BJ (cell line): ENCODE measurements at places on chromosomes 4 and X.

DNA sequence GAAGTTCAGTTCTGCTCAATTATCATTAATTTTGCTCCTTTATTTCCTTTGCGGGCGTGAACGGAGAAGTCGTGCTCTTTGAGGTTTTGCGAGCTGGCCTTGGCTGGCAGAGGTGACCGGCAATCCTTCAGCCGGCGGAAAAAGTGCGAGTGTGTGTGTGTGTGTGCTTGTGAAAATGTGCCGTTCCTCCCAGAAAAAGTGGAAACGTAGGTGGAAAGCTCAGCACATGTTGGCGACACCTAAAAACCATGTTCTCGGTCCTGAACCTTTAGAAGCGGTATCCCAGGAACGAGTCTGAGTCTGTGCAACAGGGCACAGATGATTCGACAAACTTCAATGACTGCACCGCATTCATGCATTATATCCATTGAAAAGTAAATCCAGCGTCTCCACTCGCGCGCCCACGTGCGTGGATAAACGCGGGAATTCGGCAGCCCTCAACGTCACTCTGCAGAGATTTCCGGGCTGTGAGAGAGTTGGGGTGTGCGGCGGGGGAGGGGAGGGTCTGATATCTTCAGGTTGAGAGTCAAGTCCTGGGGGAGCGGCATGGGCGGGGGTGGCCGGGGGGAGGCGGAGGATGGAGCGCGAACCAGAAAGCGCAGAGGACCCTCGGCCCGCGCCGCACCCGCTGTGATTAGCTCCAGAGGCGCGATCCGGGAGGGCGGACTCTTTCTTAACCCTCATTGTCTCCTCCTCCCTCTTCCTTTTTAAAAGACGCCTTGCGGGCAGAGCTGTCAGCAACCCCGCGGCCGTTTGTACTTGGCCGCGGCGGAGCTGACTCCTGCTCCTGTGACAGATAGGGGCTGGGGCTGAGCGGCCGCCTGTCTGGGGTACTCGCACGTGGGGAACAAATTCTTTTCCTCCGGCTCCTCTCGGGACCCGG lies at the start of gene SHISA3:
TSS of gene SHISA3 (plus strand) at position 737 of the 883 bp plus-strand sequence. CDS start 569 bp downstream, outside the sequence.
- no peak for DNase-seq

GRCh38 chrX:9710332-9710731 lies 55.3 kb downstream of the GPR143 start:
- no peak for DNase-seq

DNA sequence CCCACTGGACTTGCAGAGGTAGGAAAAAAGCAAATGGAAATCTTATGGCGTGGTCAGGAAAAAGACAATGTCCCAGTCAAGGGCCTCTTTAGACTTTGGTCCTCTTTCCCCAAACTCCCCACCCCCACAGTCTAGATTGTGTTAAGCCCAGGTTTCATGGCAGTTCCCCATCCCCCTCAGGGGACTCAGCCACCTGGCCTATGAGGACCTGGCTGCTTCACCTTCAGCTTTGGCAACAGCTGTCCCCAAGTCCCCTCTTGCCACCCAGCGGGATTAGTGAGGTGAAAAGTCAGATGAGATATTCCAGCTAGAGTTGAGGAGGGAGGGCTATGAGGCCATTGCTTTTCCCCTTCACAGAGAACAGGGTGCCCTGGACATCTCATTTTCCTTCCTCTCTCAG lies 457 bp downstream of the RIPPLY1 start:
- no peak for DNase-seq

DNA sequence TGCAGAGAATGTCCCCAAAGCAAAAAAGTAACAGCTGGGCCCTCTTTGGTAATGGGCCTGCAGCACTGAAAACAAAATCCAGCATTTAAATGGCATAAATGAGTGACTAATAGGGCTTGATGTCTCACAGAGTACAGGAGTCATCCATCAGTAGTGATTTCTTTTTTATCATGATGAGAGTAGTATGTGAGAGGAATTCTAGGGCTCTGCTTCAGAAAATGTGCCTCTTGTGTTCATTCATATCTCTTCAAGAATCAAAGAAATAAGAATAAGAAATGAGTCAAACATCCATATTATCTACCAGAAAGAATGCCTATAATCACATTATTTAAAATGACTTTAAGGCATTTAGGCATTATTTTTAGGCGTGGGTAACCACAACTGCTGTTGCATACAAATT lies 792.9 kb upstream of the HTR2C start:
- no peak for DNase-seq

DNA sequence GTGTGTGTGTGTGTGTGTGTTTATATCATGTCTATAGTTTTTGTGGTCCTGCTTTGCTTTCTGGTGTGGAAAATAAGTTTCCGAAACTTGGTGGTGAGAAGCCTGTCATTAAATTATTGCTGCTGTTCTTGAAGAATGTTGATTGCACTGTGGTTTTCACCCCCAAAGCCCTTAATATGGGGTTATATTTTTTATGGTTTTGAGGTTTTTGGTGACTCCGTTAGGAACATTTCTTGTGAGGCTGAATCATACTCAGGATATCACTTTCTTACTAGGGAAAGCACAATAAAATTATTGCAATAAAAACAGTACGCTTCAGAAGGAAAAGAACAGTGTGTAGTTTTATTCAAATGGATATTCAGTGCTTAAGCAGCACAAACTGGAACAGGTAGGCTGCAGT lies 539.1 kb upstream of the MAGEB18 start:
- no peak for DNase-seq

DNA sequence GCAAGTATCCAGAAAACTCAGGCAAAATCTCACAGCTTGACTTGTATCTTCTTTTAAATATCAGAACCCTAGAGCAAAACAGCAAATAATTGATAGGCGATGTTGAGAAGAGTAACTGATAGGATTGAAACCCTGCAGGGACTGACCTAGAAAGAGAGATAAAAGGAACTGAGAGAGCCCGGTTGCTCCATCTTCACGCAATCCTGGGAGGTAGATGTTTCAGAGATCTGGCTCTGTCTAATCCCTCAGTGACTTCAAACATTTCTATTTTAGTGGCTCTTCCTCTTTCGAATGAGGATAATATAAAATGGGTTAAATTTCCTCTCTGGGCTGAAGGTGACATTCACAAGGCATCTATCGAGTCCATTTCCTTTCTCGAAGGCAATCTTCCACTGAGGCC lies 39.3 kb upstream of the RPL34 start:
- no peak for DNase-seq

GRCh38 chr4:146349306-146349705 lies 135.0 kb downstream of the REELD1 start:
- no peak for DNase-seq

- no peak for DNase-seq
These were observed 216.8 kb downstream of the FBXO8 start for GRCh38 chr4:174066611-174067205.

DNA sequence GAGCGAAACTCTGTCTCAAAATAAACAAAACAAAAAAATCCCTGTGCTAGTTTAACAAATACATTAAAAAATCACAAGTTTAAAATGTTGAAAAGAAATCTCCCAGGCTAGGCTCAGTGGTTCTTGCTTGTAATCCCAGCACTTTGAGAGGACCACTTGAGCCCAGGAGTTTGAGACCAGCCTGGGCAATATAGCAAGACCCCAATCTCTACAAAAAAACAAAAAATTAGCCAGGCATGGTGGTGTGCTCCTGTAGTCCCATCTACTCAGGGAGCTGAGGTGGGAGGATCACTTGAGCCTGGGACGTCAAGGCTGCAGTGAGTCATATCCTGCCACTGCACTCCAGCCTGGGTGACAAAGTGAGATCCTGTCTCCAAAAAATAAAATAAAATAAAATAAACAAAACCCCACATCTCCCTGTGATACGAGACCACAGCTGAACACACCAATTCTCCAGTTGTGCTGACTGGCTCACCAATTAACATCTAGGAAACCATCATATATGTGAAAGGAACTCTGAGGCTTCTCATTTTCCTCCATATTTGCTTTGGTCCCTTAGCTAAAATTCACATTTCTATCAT lies 7.3 kb downstream of the RPS4X start:
- no peak for DNase-seq

DNA sequence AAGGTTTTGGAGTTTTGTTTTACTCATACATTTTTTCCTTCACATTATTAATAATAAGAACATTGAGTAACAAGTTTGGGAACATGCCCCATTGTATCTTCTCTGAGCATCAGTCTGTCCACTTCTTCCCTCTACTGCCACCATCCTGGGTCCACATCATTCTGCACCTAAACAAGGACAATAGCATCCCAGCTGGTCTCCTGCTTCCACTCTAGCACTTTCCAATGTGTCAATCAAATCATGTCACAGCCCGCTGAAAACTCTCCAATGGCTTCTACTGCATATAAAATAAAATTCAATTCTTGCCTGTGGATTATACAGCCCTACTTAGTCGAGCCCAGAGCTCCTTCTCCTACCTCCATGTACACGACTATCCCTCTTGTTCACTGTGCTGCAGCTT lies 66.8 kb upstream of the RBPJ start:
- no peak for DNase-seq

DNA sequence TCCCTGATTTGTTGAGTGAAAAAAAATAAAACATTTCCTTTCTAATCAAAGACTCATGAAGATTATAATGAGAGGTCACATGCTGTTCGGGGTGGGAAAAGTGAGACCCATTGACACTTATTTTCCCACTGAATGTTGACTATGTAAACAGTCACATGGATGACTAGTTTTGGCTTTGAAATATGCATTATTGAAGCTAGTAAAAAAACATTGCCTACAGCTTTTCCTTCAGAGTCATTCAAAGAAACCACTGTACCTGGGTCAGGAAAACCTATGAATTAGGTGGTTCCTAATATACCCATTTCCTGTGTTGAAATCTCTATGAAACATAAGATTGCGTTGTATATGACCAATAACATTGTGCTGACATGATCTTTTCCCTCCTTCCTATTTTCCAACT lies 251.2 kb downstream of the CFAP299 start:
- no peak for DNase-seq

- no peak for DNase-seq
These were observed 62.0 kb downstream of the BCOR start for GRCh38 chrX:40035726-40036125.

GRCh38 chr4:23766344-23766743 lies 123.5 kb downstream of the PPARGC1A start:
- no peak for DNase-seq

DNA sequence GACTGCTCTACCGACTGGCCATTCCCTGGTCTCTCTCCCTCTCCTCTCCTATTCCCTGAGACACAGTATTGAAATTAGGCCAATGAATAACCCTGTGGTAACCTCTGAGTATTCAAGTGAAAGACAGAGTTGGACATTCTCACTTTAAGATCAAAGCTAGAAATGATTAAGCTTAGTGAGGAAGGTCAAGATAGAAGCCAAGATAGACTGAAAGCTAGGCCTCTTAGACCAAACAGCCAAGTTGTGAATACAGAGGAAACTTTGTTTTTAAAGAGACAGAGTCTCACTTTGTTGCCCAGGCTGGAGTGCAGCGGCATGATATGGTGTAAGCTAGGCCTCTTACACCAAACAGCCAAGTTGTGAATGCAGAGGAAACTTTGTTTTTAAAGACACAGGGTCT lies 64.6 kb downstream of the KDM6A start:
- no peak for DNase-seq

GRCh38 chr4:21901281-21901680 lies 47.3 kb downstream of the KCNIP4 start:
- no peak for DNase-seq

DNA sequence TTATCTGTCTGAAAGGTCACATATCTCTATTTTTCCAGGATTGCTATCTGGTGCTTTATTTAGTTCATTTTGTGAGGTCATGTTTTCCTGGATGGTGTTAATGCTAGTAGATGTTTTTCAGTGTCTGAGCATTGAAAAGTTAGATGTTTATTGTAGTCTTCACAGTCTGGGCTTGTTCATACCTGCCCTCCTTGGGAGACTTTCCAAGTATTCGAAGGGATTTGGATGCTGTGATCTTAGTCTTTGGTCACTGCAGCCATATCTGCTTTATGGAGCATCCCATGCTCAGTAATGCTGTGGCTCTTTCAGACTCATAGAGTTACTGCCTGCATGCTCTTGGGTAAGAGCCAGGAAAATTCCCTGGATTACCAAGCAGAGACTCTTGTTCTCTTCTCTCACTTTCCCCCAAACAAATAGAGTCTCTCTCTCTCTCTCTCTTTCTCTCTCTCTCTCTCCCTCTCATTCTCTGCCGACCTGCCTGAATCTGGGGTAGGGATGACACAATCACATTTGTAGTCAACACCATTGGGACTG lies 130.0 kb downstream of the AR start:
- DNase-seq = no peak

- DNase-seq = no peak
These were observed 120.4 kb downstream of the TMEM164 start for GRCh38 chrX:110123331-110123782.

- DNase-seq = no peak
These were observed 98.6 kb upstream of the PLS3 start for GRCh38 chrX:115462406-115462805.

GRCh38 chrX:72121383-72121782 lies 10.3 kb downstream of the RTL5 start:
- peak; percentile 39 for DNase-seq

GRCh38 chrX:129478516-129478915 lies 44.8 kb downstream of the SMARCA1 start:
- DNase-seq = no peak

GRCh38 chrX:25144043-25144940 lies 128.5 kb upstream of the ARX start:
- DNase-seq = no peak

GRCh38 chr4:121764702-121765367 lies at the start of gene SMIM43:
SMIM43 (minus strand) TSS chr4:121765164; CDS start chr4:121765105, 59 bp downstream.
- DNase-seq = no peak

DNA sequence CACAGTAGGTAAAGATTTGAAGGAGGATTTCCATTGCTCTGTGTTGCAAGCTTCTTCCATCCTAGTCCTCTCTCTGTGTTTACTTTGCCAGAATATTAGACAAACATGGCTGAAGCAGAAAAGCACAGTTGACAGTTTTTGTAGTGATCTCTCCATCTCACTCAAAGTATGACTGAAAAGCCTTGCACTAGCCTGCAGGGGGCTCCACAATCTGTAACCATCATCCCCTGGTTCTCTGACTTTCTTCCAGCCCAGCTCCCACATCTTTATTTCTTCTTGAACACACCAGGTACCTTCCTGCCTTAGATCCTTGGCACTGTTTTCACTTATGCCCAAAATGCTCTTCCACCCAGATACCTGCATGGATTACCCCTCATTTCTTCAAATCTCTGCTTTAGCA lies 34.1 kb upstream of the HHIP start:
- DNase-seq = no peak

DNA sequence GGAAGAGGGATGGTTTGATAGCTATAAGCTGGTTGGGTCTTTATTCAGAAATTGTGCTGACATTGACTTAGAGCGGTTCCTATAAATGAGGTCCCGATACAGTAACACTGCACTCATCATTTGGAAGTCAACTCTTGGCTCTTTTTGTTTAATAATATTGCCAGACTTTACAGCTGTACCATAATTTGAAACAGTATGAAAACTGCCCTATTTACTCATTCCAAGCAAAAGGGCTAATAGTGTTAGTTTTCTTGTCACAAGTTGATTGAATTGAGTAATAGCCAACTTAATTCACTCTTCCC lies 128.4 kb upstream of the LIMCH1 start:
- no peak for DNase-seq

GRCh38 chr4:38463268-38463958 lies 200.6 kb upstream of the KLF3 start:
- no peak for DNase-seq

- no peak for DNase-seq
These were observed 23.8 kb upstream of the MAGEC3 start for GRCh38 chrX:141814213-141814857.
